ENCODE measurements at places on chromosomes 2 and 18.

- no peak for DNase-seq
Observed at GRCh38 chr2:226273440-226273839, 526.2 kb downstream of the IRS1 start.

- no peak for DNase-seq
Observed at GRCh38 chr2:163741435-163741834, 5.6 kb upstream of the FIGN start.

DNA sequence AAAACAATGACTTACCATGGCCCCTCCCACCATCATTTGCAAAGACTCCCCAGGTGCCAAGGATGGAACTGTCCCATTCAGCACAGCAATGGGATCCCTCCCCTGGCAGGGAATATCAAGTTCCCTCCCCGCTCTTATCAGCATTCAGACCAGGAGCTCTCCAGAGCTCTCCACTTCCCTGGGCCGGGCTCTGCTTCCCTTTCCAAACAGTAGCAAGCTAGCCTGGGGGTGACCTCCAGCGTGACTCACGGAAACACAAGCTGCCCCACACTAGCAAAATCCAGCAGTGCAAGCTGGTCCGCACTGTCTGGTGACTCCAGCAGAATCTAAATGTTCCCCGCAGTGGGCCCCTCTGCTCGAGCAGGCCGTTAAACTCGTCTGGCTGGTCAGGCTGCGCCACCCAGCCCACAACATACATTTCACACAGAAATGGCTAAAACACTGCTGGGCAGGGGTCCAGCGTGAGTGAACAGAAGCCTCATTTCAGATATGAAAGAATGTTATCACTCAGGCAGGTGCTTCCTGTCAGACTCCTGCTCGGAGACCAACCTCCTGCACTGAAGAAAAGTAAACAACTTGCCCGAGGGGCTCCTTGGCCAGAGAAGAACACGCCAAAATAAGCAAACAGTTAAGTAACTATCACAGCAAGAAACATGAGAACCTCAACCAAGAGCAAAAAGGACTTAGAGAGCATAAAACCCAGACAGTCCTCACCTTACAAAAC, 33.9 kb downstream of the STAT1 start:
- no peak for DNase-seq

- DNase-seq, result no peak
Observed at GRCh38 chr2:193240752-193241151, 1046.0 kb upstream of the TMEFF2 start.

DNA sequence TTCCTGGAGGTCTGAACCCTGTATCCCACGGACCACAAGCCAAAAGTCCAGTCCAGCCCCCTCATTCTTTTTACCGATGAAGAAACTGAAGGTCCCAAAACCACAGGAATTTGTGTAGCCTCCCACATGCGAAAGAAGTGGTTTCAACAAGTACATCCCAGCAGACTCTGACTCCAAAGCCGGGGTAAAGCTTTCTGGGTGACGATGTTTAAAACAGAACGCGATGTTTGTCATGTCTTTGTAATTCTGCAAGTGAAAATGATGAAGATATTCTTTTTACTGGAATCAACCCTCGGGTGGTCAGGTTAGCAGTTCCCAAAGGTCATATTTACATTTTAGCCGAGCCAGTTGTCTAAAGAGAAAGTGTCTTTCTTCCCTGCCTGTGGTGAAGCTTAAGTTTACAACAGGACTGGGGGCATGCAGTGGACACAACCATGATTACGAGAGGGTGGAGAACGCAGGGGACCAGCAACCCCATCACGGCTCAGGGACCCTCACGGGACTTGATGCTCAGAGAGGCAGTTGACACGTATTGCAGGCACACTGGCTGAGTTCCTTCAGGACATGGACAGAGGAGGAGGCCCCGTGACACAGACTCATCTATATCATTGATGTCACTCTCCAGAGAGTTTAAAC, 17.8 kb upstream of the TMEM131 start:
- DNase-seq, result no peak

DNA sequence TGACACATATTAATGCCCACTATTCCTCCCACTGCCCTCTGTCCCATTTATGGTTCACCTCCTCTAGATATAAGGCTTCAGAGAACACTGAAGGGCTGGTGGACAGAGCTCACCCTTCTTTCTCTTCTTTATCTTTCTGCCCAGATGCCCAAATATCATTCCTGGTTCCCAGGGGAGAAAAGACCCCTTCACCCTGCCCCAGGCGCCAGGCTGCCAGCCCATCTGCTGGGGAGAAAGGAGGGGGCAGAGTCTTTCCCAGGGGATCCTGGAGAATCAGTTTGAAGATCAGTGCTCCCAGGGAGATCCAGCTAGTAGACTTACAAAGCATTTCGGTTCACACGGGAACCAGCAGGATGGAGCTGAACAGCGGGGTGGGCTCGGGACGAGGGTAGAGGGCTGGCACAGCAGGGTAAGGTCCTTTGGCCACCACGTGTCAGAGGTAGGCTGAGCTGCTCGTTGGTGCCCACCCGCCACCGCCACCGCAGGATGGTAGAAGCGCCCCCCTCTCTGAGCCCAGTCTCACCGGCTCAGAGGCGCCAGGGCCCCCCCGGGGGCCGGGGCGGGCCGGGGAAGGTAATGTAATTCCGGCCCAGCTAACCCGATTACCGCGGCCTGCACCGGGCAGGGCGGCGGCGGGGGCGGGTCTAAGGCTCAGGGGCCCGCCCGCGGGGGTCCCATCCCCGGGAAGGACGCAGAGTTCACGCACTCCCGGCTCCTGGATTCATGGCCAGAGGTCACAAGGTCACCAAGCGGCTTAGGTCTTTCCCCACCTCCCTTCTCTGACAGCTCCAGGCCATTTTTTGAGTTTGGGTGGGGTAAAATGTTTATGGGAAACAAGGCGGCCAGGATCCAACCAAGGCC, 1.3 kb upstream of the TLX2 start:
- DNase-seq, result no peak

GRCh38 chr2:200217320-200217719, 89.2 kb upstream of the SPATS2L start:
- no peak for DNase-seq

All from 8988T (cell line).